Cerebellum (tissue), 4 donors: ENCODE measurements at places on chromosomes 16 and 17. TPM values are rescaled to one million over a fixed set of nuclear protein-coding genes. Genes with fewer than 3 reads are reported as not detected.

- DNase-seq: peak; percentile 89
Observed at GRCh38 chr17:48023400-48024148, 14.0 kb downstream of the COPZ2 start.

DNA sequence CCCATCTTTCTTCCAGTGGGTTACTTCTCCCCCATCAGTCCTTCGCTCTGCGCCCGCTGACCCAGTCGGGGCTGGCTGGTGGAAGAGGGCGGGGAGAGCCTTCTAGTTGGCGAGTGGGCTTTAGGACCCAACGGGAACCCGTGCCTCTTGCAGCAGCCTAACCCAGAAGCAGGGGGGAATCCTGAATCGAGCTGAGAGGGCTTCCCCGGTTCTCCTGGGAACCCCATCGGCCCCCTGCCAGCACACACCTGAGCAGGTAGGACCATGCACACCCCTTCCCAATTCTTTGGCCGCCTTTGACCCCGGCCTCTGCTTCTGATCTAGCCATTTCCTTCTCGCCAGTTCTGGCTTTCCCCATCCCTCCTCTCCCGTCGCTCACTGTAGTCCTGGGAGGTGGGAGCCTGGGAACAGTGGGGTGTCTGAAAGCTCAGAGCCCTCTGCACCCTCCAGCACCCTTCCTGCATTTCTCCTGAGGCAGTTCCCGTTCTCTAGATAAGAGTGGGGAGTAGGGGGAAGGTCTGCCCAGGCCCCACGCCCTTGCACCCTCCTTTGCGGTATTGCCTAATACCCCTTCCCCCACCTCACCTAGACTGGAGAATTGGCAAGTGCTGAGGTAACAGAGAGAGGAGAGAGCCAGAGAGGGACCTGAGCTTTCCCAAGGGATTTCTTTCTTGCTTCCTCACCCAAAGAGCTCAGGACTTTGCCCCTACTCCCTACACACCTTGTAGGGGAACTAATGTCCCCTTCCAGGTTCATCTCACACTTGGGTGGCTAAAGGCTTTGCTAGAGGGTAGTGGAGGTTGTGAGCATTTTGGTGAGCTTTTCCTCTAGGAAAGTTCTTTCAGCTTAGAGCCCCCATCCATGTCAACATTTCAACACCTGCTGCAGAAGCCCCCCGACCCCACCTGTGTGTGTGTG is at the start of gene RARA:
Gene RARA (plus strand): TSS at position 150 of the 918 bp plus-strand sequence. CDS start 22,039 bp downstream, outside the sequence.
- peak; percentile 89 for DNase-seq

GRCh38 chr16:558298-559020 is 1.7 kb upstream of the PRR35 start:
- peak; percentile 92 for DNase-seq

DNA sequence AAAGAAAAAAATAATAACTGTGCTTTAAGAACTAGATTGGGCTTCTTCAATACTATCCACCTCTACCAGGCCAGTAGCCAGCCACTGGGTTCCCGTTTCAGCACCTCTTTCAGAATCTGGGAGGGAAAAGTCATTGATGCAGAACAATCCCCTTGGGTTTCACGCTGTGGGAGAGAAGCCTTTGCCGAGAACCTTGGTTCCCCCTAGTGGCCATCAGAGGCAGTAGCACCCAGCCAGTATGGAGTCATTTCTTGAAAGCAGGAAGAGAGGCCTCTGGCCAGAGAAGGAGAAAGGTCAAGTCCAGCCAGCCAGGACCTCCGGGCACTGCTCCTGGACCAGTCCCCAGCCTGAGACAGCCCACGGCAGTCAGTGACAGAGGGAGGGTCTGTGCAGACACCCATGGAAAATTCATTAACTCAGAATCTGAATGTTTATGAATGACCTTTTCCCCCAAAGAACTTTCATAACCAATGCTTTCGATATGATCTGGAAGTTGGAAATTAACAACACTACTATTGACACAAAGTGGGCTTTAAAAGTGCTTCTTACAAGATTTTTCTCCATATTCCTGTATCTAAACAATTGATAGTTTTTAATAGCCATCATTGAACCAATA is 51.2 kb upstream of the CDH5 start:
- DNase-seq: peak; percentile 61

DNA sequence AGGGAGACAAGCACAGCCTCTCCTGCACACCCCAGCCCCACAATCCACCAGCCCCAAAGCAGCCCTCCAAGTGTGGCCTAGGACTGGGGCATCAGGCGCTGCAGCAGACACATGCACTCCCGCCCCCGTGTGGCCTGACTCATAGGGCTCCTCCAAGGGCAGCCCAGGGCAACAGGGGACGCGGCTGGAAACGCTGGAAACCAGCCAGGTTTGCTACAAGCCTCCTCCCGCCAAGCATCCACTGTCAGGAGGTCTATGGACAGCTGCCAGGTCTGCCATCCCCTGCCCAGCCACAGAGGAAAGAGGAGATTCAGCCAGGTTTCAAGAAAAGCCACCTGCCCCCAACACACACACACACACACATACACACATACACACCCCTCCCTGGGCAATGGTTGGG is 25.8 kb downstream of the SRCIN1 start:
- DNase-seq: peak; percentile 65

IRX3 gene
- 11.4 TPM for total RNA-seq
